ENCODE measurements at places on chromosomes 16 and 17.

- DNase-seq: no peak
Measured at GRCh38 chr17:77417575-77417974, 276.8 kb downstream of the SEC14L1 start.

- peak; percentile 15 for DNase-seq
Measured at GRCh38 chr17:10737168-10737622, 7.4 kb upstream of the TMEM220 start.

GRCh38 chr16:425740-426114, 278 bp downstream of the RAB11FIP3 start:
- no peak for DNase-seq

DNA sequence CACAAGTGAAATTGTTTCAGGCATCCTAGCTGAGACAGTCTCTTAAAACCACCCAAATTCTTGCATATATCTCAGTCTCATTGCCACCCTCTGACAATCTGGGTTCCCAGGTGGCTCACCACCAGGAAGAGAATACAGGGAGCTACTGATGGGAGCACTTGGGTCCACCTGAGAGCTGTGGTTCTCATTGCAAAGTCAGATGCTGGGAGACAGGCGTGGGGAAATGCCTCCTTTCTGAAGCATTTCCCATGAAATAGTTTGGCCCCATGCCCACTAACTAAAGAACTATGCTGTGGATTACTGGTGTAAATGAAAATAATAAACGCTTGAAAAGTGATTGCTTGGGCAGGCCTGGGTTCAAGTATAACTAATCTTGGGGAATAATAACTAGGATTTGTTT, 70.3 kb downstream of the CMC2 start:
- no peak for DNase-seq

DNA sequence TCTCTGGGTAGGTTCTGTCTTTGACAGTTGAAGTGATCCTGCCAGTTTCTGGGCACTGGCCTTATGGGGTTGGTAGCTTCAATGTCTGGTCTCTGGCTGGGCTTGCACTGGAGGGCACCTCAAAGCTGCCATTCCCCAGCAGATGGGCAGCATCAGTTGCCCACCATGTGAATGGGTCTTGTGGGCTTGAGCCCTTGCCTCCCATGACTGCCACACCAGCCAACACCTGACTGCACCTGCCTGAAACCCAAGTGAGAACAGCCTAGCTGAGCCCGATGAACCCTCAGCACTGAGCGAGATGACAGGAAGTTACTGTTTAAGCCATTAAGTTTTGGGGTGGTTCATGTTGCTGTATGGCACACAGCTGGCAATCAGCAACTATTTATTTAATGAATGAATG, 69.1 kb upstream of the AXIN2 start:
- DNase-seq: no peak

DNA sequence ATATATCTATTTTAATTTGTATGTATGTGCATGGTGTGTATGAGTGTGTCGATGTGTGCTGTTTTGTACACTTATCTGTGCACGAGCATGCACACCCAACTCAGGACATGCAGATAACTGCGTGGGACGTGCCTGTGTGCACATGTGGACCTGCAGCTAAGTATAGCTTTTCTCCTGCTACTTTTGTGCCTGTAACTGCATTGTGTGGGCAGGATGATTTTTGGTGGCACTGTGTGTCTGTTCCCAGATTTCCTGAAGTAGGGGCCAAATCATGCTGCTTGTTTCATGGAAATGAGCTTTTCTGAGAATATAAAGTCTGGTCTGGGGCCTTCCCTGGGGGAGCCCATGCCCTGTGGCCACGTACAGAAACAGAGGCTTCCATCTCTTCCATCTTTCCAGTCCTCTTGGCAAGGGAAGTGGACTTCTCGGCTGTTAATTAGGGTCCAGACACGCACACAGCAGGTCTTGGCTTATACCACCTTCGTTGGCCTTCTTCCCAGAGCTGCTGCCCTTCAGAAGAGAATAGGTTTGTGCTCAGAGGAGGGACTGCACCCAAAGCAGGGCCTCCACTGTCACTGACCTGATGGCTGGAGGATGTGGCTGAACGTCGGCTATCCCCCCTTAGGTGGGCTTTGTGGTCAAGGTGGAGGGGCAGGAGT, 30.2 kb downstream of the SPNS3 start:
- DNase-seq: no peak

GRCh38 chr17:67160791-67161190, 84.2 kb downstream of the HELZ start:
- DNase-seq: no peak

DNA sequence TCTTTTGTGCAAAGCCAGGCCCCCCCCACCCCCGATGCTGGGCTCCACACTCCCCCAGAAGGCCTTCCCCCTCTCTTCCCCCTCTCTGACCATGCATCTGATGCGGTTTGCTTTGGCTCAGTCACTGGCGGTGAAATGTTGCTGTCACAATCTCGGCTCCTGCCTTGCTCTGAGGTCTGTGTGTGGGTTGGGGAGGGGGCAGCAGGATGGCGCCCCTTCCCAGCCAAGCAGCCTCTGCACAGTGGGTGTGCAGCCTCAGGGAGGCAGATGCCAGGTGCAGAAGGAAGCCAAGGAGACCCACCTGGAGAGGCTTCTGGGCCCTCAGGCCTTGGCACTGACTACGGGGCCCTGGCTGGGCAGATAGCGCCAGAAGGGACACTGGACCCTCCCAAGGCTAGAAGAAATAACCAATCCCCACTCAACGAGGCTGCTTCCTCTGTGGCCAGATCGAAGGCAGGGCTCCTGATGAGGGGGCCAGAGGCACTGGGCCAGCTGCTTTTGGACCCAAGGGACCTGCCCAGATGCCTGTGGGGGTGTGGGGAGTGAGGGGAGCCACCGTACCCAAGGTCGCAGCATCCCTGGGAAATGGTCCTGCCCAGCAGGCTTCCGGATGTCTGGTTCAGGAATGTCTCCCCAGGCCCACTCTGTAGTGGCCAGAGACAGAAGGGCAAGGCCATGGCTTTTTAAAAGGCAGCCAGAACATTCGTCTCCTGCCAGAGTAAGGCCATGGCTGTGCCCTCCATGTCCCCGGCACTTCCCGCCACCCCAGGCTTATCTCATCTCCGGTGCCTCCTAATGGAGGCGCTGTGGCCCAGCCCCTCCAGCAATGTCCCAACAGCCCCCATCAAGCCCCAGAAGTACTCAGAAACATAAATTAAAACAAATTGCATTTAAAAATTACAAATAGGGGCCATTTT, 43.4 kb upstream of the SLC38A10 start:
- DNase-seq: no peak

Measured in CD4-positive, alpha-beta memory T cell (primary cell).